ENCODE measurements at places on chromosomes 2 and 18.

DNA sequence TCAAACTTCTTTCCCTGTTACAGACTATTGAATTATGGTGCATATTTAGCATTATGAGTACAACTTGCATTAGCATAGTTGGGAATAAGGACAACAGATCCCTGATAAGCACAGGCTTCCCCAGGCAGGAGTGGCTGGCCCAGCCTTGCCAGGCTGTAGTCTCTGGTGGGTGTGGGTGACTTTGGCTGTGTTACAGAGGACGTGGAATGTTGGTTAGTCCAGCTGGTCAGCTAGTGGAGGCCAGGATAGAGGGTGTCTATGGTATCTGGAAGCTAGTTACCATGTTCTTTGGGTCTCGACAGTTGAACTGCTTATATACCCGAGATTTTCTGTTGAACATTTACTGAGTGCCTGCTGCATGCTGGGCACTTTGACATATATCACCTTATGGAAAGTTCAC, 4.7 kb downstream of the SH3RF3 start:
- DNase-seq, result no peak

DNA sequence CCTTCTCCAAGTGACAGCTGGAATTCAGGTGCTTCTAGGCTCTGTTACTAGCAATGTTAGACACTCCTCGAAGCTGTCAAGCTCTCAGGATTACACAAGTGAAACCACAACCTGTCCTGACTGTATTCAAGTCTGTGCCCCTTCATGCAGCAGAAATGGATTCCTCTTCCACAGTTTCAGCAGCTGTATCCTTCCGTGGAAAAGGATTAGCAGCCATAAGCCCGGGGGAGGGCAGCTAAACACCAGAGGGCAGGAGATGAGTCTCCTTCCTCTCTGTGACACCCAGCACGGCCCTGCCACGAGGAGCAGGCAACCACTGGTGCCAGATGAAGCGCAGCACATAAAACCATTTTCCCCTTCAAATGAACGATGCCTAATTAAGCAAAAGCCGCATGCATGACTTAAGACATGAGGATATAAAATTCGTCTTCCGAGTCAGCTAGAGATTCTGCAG, 1.2 kb downstream of the ST3GAL5 start:
- peak; percentile 35 for DNase-seq

- no peak for DNase-seq
These were observed 38.9 kb upstream of the SERPINE2 start for GRCh38 chr2:224077773-224078507.

GRCh38 chr2:137187216-137187615, 421.9 kb downstream of the THSD7B start:
- no peak for DNase-seq

- DNase-seq, result no peak
These were observed 154.3 kb downstream of the LCLAT1 start for GRCh38 chr2:30601375-30601774.

- no peak for DNase-seq
These were observed 4.4 kb upstream of the SAG start for GRCh38 chr2:233303252-233303651.

DNA sequence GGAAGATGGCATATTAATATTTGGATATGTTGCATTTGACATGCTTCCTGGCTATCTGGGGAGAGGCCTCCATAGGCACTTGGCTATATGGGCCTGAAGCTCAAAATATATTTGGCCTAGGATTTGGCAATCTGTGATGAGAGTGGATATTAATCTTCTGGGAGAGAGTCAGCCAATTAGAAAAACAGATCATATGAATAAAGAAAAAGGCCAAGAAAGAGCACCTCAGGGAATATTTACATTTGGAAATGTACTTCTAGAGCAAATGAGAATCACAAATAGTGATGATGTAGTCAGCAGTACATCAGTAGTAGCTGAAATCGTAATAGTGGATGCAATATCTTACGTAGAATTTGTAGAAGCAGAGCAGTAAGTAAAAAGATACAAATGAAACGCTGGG, 277.0 kb downstream of the CTNNA2 start:
- no peak for DNase-seq

DNA sequence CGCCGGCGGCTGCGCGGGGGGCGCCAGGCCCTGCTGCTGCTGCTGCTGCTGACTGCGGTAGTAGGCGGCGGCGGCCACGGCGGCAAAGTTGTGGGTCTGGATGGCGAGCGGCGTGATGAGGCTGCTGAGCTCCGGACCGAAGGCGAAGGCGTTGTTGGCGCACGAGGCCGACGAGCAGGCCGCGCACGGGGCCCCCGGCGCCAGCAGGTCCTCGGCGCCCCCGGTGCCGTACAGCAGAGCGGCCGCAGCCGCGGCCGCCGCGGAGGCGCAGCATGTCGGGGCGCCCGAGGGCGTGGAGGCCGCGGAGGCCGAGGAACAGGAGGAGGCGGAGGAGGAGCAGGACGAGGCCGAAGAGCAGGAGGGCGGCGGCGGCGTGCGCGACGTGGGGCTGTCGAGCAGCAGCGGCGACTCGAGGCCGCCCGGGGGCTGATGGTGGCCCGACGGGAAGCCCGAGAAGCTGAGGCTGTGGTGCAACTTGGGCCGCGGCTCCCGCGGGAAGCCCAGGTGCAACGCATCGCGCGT, 1.8 kb downstream of the ZFP36L2 start:
- no peak for DNase-seq

DNA sequence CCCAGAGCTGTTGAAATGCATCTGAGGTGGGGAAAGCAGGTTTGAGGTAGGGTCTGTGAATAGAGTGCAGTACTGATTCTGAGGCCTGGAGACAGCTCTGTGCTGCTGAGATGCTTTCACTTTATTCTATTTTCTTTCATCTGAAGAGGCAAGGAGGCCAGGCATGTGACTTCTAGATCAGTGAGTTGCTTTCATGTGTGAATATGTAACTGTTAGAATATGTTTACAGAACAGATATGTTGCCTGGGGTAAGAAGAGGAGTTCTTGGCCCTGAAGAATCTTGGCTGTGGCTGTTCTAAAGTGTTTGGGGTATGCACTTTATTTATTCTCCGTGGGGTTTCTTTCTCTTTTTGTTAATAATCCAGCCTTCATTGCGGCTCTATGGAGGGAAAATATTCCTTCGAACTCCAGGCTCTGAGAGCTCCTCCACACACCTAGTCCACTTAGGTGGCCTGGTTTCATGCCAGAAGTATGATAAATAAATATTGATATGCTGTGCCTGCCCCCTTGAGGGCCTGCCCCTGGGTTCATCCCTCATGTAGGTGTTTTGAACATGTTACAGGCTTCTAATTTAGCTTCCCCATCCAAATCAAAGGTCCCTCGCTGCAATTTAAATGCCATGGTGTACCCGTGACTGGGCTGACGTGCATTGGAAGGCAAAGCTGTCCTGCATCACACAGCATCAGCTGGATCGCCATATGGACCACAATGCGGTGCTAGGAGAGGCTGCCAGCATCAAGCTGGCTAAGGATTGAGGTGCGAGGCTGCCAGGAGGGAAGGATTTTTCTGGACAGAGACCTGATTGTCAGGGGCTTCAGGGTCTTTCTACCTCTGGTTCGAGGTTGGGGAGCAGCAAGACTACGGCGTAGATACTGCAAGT, 102.9 kb downstream of the PRKCE start:
- DNase-seq, result no peak

DNA sequence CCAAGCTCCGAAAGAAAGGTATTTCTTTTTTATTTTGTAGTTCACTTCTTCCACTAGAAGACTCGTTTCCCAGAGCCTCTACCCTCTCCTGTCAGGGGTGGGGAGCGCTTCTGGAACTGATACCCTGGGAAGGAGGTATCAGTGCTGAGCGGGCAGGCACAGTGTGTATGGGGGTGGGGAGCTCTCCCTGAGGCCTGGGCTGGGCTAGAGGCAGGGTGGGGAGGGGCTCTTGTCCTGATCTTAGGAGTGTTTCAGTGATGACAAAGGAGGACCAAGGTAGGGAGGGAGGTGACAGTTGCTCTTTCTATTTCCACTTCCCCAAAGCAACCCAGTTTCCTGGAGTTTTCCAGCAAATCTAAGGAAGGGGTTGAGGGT, 65.4 kb downstream of the ARHGAP25 start:
- DNase-seq, result no peak

GRCh38 chr2:218995972-218996711, 2.9 kb upstream of the CRYBA2 start:
- peak; percentile 95 for DNase-seq

- DNase-seq, result no peak
These were observed 82.1 kb upstream of the POMC start for GRCh38 chr2:25250331-25251070.

- DNase-seq, result no peak
These were observed 7.7 kb upstream of the TTC39C start for GRCh38 chr18:24006712-24007313.

DNA sequence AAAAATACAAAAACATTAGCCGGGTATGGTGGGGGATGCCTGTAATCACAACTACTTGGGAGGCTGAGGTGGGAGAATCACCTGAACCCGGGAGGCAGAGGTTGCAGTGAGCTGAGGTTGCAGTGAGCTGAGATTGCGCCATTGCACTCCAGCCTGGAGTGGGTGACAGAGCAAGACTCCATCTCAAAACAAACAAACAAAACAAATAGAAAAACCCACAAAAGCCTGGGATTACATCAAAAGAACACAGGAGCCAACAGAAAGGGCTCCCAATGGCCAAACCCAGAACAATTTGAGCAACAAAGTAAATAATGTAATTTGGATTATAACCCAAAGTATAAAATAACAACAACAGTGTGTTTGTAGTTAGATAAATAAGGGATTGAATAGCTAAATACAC, 159.8 kb downstream of the UXS1 start:
- no peak for DNase-seq

DNA sequence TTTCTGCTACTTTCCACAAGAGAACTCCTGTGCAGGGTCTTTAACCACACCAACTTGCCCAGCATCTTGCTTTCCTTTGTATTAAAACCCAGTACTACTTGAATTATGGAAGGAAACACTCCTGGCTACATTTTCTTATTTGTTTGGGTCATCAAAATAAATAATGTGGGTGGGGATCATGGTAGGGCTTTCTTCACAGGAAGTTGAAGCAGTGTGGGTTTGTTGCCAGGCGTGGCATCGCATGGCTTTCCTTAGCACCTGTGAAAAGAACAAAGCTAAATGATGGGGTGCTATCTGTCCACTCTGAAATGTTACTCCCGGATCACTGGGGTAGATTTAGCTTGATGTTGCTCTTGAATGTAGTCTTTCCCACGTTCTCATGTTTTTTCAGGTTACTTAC, 18.7 kb downstream of the ARHGAP25 start:
- no peak for DNase-seq

DNA sequence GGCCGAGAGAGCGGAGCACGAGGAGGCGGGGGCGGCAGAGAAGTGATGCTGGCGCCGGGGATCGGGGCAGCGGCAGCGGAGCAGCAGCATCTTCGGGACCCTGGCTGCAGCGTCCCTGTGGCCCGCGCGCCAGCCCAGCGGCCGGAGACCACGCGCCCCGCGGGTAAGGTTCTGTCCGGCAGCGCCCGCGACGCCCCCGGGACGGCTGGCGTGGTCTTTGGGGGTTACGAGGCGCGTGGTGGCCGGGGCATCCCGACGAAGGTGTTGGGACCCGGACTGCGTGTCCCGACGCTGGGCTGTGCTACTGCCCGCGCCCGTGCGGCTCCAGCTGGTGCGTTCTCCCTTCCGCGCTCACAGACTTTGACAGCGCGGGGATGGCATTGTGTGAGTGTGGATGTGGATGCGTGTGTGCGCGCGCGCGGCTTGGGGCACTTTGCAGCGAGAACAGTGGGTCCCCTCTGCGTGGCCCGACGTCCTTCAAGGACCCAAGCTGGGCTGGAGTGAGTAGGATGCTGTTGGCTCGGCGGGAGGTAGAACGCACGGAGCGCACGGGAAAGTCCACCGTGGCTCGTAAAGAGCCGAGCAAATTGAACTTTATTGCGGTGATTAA, 405.0 kb downstream of the XIRP2 start:
- DNase-seq, result no peak

All from AG08395 (cell line).